ENCODE measurements at places on chromosomes 1 and 21.

DNA sequence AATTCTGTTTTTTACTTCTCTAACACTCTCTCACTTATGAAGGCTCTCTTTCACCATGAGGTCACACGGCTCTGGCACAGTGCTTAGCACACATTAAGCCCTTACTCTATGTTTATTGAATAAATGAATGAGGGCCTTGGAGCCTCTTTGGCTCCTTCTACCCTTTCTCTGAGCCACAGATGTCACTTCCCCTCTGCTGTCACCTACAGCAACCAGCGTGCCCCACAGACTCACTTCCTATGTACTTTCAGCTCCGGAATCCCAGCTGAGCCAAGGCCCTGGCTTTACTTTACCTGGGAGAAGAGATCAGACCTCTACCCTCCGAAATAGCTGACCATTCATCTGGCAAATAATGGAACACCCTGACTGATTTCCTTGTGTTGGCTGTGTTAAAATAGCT, 53.7 kb upstream of the HMCN1 start:
- no peak for DNase-seq

GRCh38 chr1:180157108-180157507, 2.4 kb downstream of the QSOX1 start:
- DNase-seq, result no peak

- DNase-seq, result peak; percentile 67
Measured at GRCh38 chr1:166166698-166167571, at the start of gene FAM78B. TSS of gene FAM78B (minus strand) at chr1:166167001. CDS start at chr1:166166248, 753 bp downstream.

DNA sequence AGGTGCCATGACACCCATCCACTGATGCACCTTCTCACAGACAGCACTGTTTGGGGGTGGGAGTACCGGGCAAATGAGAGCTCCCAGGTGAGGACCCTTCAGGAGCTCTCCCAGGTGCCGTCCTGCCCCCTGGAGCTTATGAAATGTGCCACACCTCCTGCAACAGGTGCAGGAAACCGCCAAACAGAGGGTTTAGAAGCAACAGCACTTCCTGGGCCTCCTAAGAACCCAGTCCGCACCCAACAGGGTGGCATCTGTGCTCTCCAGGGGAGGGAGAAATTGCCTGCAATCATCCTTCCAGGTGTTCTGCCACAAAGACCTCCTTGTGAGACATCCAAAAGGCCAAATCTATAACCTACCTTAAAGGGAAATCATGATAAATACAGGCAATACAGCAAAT, 87.7 kb upstream of the ATP1B1 start:
- DNase-seq, result no peak

DNA sequence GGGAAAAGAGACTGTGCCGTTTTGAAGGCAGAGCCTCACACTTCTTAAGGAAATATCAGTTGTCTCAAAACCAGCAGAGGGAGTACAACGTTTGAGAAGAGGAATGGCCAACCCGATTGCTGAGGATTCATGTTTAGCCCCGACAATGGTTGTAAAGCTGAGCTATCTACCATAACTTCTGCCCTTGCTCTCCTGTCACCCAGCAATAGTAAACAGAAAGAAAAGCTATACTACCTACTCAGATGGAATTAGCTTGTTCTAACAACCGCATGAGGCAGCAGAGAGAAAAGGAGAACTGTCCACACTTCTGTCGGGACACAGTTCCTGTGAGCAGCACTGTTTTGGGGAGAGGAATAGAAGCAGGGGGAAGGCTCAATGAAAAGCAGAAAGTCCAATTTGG, 91.2 kb downstream of the SLC45A1 start:
- no peak for DNase-seq

DNA sequence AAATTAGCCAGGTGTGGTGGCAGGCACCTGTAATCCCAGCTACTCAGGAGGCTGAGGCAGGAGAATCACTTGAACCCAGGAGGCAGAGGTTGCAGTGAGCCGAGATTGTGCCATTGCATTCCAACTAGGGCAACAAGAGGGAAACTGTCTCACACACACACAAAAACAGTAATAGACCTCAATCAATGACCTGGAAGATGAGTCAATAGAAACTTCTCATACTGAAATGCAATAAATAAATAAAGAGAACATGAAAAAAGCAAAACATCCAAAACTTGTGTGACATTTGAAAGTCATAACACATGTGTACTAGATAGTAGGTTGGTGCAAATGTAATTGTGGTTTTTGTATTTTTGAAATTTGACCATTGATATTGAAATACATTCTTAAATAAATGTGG, 1338.5 kb downstream of the AMY1C start:
- DNase-seq, result no peak

DNA sequence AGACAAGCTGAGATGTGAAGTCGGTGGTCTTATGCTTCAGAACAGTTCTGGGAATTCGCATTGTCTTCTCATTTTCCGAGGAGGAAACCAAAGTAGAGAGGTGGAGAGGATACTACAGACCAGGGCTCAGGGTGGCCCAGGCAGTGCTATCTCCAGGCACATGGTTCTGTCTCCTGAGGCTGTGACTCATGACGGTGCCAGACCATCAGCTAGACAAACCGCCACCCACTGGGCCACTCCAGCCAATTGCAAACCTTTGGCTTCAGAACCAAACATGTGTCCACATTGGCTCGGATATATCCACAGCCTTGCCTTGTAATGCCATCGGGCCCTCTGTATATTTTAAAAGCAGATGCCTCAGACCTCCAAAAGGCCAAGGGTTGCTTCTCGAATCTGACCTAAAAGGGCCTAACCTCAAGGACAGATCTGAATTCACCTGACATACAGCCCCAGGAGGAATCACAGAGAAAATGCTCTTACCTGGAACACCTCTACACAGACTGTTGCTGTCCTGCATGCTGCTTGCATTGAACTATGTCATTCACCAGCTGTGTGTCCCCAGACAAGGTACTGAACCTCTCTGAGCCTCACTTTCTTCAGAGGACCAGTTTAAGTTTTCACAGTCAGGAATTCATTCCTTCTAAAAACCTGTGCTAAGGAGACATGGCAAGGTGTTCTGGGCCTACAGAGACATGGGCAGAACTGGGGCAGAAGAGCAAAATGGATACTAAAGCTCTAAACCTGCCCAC, 224.9 kb upstream of the JUN start:
- no peak for DNase-seq

DNA sequence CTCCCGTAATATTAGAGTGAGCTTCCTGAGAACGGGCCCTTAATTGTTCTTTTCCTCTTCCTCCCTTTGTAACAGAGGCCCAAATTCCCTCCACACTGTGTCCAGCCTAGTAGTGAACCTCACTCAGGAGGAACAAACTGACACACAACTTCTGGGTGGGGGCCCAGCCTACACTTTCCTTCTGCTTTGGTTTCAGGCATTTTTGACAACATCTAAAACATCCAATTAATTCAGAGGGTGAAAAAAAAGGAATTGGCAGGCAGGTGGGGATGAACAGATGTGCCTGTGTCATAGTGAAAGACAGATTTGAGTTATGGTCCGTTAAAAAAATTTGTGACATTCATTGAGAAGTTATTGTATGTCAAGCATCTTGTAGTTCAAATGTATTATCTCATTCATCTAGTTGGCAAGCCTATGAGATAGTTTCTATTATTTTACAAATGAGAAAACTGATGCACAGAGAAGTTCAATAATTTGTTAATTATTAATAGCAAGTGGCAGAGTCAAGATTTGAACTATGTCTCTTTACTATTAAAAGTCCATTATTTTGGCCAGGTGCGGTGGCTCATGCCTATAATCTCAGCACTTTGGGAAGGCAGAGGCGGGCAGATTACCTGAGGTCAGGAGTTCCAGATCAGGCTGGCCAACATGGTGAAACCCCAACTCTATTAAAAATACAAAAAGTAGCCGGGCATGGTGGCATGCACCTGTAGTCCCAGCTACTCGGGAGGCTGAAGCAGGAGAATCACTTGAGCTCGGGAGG, 41.6 kb upstream of the LRIG2 start:
- peak; percentile 68 for DNase-seq

DNA sequence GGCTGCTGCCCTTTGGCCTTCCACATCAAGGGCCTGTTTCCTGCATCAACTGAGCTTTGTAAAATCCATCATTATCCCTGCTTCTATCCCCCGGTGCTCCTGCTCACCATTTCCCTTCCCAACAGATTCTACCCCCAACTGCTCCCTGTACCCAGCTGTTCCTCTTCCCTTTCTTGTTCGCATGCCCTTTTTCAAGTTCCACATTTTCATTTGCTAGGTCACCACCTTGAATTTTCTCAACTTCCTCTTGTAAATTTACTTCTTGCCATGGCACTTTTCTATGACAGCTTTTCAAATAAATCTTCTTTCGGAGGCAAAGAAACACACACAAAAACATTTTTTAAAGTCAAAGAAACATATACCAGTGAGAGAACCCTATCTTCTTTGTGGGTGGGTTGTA, 330.5 kb upstream of the ADGRL2 start:
- DNase-seq, result no peak

DNA sequence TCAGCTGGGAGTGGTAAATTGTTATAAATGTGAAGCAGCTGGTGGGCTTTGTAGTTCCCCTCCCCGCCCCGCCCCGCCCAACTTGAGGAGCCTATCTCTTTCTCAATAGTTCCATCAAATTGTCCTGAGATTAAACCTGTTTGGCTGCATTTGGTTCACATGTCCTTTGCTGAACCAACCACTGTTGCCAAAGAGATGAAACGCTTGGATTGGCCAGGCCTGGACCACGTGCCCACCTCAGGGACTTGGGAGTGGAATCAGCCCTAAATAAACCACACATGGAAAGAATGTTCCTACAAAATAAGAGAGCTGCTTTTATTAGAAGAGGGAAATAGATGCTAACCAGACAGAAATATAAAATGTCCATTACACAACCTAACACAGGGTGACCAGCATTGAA, 424.9 kb upstream of the KAZN start:
- no peak for DNase-seq

- no peak for DNase-seq
Measured at GRCh38 chr1:46362158-46362557, 21.6 kb downstream of the NSUN4 start.

DNA sequence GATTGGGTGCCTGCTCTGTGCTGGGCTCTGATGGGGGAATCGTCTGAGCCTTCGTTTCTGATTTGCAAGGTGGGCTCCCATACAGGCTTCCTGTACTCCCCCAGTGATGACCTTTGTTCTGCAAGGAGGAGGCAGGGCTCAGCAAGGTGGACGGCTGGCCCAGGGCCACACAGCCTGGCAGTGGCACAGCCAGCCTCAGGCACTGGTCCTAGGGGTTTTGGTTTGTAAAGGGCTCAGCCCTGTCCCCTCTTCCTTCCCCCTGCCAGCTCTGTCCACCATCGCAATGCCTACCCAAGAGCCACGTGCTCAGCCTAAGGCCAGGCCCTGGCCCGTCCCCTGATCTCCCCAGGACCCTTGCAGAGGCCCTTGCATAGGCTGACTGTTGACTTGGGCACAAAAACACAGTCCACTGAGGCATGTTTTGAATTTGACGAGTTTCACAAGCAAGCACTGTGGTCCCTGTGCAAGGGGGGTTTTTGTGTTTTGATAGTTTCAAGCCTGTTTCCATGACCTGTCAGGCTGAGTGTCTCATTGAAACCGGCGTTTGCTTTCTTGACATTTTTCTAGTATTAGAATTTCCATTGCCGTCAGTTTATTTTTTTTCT, 39.5 kb upstream of the TNFRSF1B start:
- DNase-seq, result no peak

GRCh38 chr1:62286786-62287224, 32.4 kb downstream of the KANK4 start:
- DNase-seq, result no peak

- DNase-seq, result no peak
Measured at GRCh38 chr1:192284927-192285326, 31.9 kb upstream of the RGS21 start.

DNA sequence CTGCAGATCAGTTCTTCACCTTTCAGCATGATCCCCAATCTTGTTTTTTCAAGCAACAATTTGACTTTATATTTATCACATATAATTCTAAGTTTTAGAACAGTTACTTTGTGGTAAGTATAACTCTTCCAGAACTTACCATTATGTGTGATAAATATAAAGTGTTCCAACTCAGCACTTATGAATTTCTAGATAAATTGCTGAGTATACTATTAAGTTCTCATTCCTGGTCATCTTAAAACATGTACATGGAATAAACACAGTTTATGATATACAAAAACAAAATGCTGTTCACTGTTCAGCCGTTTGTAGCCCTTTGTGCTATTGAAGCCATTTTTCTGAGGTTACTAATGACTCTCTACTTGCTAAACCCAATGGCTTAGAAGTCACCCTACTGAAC, 5.1 kb upstream of the XPR1 start:
- DNase-seq, result no peak

- DNase-seq, result no peak
Measured at GRCh38 chr21:30714946-30715345, 3.6 kb downstream of the KRTAP21-3 start.

DNA sequence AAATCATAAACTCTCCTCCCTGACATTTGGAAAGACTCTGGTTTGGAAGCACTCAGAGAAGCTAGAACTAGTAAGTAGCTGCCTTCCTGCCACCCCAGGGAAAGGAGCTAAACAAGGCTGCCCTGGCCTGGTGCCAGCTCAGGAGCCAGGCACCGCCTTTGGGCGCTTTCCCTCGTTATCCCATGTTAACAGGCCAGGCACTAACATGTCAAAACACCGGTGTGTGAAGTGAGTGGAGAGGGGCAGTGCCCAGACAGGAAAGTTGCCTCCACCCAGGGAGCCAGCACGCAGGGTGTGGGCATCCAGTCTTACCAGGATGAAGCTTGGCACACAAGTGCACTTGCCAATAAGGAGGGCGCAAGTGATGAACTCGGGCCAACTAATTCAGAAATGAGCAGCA, 346.8 kb downstream of the RRAGC start:
- DNase-seq, result no peak

DNA sequence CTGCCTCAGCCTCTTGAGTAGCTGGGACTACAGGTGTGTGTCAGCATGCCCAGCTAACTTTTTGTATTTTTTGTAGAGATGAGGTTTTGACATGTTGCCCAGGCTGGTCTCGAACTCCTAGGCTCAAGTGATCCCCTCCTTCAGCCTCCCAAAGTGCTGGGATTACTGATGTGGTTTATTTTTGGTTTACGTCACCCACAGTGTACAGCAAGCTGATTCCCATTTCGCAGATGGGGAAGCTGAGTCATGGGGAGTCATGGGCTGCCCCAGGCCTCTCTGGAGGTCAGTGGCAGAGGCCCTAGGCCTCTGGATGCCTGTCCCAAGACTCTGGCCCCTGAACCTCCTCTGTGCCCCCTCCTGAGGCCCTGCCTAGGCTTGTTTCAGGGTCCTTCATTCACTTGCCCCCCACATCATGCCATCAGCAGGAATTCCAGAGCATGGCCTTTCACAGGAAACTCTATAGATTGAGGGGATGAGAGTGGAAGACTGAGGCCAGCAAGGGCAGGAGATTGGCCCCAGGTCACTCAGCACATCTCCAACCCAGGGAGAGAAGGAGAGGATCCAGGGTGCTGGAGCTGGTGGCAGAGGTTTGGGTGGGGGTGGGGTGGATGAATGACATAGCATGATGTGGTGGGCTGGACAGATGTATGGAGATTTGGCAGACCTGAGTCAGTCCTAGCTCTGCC, 266.0 kb downstream of the PTPRU start:
- no peak for DNase-seq

DNA sequence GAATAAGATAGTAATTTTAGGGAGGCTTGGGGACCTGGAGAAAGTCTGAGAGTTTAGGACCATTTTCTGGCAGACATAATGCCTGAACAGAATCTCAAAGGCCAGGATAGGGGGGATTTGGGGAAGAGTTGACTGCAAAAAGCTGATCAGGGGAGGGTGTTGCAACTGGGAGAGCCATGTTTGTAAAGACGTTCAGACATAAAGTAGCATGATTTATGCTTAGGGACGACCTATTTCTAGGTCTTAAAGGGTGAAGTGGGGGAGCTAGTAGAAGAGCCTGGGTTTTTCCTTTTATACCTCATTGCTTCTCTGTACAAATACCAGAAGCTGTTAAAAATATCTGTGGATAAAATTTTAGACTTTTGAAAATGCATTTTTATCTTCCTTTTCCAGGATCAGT, 51.2 kb downstream of the FNBP1L start:
- DNase-seq, result no peak

- no peak for DNase-seq
Measured at GRCh38 chr1:202286622-202287097, 55.1 kb downstream of the UBE2T start.

Measured in activated CD4-positive, alpha-beta T cell treated with anti-CD3 and anti-CD28 coated beads, Interleukin-2, amount 50 U/mL, for 16 hours (primary cell).